Cortex of kidney (tissue), 1 donor: ENCODE measurements at places on chromosomes 1 and 21.

DNA sequence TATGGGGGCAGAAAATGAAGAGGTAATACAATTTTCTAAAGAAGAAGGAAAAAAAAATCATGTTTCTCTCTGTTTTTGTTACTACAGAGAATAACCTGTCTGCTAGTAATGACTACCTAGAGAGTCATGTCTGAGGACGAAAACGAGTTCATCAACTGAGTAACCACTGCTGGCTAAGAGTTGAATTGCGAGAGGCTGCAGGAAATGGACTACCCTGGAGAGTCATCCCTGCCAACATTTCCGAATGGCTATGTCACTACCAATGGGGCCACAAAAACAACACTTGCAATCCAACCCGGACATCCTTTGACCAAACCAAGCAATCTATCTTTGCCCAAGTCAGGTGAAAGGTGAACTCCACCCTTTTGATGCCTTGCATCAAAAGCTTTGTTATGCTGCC is 120.6 kb downstream of the FCRL5 start:
- no peak for DNase-seq

DNA sequence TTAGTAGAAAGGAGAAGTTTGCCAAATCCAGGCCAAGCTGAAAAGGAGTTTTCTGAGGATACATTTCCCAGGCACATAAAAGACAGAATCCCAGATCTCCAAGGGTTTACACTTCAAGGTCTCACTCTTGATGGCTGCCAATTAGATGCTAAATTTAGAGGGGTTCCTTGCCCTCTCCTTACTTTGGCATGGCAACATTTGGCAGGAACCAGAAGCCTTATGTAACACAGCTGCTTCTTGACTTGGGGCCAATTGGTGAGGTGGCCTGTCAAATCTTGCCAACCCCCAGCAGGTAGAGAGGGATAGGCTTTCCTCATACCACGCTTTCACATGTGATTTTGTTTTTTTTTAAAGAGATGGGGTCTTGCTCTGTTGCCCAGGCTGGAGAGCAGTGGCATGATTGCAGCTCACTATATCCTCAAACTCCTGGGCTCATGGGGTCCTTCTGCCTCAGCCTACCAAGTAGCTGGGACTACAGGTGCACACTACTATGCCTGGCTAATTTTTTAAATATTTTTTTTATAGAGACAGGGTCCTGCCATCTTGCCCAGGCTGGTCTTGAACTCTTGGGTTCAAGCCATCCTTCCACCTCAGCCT is 25.2 kb upstream of the NKAIN1 start:
- DNase-seq: no peak

GRCh38 chr1:66326867-66327266 is 207.1 kb upstream of the SGIP1 start:
- DNase-seq: no peak

- DNase-seq: no peak
These were observed 4.7 kb downstream of the TAS1R3 start for GRCh38 chr1:1335792-1336248.

GRCh38 chr1:8201331-8201861 is 116.5 kb upstream of the SLC45A1 start:
- no peak for DNase-seq

DNA sequence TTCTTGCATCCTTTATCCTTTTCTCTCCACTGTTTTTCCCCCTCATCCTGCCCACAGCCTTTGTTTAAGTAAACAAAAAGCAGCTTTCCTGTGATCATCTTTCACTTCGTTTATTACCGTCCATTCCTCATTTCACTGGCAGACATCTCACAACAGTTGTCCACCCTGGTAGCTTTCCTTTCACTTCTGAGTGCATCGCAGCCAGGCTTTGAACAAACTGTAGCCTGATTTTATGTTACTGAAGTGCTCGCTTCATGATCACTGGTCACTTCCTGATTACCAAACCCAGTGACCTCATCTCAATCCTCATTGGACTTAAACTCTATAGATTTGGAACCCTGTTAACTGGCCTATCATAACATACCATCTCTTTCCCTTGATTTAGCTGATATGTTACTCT is 67.7 kb downstream of the SDCCAG8 start:
- no peak for DNase-seq

GRCh38 chr1:171751221-171751620 is 9.4 kb upstream of the VAMP4 start:
- DNase-seq: no peak

DNA sequence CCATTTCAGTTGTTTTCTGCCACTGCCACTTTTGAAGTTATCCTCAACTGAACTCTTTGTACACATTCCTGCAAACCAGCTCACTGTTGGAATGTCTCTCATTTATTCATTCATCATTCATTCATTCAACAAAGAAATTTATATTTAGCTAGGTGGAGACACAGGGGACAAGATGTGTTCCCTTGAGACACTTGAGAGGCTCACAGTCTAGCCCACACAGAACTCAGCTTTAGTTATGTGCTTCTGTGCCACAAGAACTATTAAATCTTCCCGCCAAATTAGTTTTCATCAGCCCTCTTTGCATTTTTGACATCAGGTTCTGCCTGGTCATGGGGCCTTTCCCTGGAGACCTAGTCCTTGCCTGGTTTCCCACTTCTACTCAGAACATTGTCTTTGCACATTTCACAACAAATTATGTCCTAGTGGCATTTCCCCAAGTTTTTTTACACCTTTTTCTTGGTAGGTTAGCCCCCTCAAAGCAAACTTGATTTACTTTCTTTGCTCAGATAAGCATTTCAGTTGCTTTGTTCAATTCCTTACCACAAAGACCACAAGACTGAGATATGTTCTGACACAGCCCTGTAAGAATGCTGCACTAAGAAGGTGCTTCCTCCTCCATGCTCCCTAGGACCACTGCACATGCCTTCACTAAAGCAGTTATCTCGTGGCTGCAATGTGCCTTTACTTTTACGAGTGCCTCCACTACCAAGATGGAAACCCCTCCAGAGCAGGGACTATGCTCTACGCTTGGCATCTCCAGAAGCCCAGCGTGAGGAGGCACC is 31.0 kb downstream of the ILDR2 start:
- DNase-seq: no peak

DNA sequence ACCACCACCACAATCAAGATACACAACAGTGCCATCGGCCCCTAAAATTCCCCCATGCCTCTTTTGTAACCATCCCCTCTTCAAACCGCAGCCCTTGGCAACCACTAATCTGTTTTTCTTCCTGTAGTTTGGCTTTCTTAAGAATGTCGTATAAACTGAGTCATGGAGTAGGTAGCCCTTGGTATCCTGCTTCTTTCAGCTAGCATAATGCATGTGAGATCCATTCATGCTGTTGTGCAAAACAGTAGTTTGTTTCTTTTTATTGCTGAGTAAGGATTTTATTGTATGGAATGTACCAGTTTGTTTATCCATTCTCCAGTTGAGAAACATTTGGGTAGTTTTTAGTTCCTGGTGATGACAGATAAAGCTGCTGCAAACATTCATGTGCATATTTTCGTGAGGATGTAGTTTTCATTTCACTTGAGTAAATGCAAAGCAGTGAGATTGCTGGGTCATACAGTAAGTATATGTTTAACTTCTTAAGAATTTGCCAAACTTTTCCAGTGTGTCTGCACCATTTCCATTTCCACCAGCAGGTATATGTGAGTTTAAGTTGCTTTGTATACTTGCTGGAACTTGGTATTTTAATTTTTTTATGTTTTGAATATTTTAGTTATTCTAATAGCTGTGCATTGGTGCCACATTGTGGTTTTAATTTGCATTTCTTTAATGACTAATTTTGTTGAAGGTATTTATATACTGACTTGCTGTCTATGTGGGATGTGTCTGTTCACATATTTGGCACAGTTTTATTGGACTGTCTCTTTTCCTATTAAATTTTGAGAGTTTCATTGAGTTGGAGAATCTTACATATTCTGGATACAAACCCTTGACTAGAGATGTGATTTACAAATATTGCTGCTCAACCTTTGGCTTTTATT is 148.4 kb upstream of the MAP1LC3C start:
- DNase-seq: no peak

- no peak for DNase-seq
These were observed 47.9 kb downstream of the LAMC1 start for GRCh38 chr1:183070923-183071618.

DNA sequence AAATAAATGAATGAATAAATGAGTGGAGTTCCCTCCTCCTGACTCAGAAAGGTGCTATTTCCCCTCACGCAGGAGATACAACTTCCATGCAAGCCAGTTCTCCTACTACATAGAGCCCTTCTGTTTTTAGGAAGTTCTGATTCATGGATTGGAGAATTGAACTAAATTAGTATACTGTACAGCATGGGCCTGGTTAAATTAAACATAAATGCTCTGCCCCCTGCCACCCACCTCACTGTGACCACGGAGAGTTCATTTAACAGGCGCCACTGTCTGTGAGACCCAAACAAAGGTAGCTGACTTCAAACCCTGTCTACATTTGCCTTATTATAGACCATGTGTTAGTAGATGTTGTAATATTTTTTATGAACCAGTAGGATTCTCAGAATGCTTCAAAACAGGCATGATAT is 9.1 kb upstream of the IRF2BP2 start:
- no peak for DNase-seq

- no peak for DNase-seq
These were observed 34.8 kb downstream of the HSPG2 start for GRCh38 chr1:21902026-21903012.

DNA sequence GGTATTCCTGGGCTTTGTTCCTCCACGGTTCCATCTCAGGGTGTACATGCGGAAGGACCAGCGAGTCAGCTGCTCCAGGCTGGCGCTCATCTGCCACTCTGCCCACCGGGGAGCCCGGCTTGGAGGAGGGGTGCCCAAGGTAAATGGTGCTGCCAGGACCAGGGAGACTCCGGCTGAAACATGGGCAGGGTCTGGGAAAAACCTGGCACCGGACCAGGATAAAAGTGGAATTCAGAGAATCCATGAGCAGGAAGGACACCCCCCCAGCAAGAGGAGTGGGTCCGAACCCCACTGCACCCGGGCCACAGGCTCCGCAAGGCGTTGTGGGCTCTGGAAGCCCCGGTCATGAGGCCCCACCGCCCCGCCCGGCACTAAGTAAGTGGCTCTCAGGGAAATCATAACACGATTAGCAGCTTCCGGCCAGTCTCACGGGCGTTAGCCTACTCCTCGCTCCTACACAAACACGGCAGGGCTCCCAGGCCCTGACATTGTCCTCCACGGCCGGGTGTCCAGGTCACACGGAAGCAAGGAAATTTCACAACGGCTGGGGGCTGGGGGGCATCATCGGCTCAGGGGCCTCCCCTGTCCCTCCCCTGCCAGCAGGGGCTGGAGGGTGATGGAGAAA is 21.1 kb downstream of the MEGF6 start:
- no peak for DNase-seq

GRCh38 chr1:116194568-116194967 is 83.4 kb downstream of the MAB21L3 start:
- no peak for DNase-seq

GRCh38 chr1:154967331-154967950 is 3.1 kb downstream of the SHC1 start:
- no peak for DNase-seq

GRCh38 chr1:218376722-218377121 is 31.6 kb downstream of the TGFB2 start:
- no peak for DNase-seq

- DNase-seq: no peak
These were observed 101.1 kb upstream of the JUN start for GRCh38 chr1:58884706-58885661.

GRCh38 chr1:245180496-245181157 is 25.8 kb downstream of the KIF26B start:
- DNase-seq: no peak

DNA sequence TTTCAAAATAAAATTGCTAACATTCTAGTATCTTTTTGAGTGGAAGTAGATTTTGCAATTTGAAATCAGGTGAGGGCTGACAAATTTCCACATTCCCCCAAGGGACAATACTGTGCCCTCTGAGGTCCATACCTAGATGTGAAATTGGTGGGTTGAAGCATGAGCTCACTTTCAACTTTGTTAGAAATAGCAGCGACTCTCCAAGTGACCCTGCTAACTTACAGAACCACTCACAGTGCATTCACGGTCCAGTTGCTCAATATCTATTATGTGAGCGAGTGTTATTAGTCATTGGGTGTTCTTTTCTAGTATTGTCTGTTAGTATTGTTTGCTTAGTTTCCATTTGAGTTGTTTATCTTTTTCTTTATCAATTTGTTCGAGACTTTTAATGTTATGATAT is 53.6 kb upstream of the ASB17 start:
- no peak for DNase-seq

DNA sequence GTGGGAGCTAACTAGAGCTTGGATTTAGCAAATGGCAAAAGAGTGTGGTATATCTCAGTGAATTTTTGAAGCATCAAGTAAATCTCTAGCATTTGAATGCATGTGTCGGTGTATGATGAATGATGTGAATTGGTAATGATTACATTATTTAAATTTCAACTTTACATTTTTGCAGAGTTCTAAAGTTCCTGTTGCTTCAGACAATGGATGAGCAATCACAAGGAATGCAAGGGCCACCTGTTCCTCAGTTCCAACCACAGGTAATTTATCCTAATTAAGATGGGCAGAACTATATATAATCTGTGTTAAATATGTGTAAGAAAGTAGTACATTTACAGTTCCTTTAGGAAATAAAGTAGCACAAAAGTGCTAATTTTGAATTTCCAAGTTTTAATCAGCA is 75.6 kb downstream of the NEK7 start:
- DNase-seq: no peak

DNA sequence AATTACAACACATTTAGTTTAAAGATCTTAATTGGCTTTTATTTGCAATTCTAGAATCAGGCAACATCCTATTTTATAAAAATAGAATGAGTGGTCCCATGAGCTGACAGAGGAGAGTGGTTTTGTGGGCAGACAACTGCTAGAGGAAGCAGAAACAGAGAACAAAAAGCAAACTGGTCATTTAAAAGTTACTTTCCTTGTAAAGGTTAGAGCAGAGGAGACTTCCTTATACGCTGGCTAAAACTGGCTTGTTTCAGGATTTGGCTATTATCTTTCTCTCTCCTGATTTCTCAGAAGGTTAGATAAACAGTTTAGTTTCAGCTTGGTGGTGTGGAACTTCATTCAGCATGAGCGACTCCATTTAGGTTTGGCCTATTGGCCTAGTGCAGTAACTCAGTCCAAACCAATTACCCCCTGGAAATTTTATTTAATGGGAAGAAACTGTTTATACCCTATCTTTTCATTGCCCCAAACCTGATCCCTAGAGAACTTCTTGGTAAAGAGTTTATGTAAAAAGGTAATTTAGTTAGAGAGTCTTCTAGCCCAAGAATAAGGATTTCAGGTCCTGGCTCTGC is 32.2 kb upstream of the IL20 start:
- DNase-seq: no peak

- no peak for DNase-seq
These were observed 120.2 kb upstream of the ESRRG start for GRCh38 chr1:216843409-216843808.

DNA sequence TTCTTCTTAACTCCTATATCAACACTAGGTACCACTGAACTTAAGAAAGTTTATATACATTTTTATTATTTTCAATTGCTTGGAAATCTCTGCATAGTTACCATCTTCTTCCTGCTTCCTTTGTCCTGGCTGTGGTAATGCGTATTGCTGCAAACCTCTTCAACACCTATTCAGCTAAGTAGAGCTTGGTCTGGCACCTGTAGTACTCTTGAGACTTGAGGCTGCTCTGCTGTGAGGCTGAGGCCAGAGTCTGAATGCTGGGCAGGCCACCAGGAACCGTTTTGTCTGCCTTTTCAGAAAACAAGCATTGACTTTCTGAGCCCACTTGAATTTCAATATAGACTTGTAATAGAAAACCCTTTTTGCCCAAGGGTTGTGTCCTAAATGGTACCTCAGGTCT is 52.0 kb upstream of the RGS2 start:
- DNase-seq: no peak

- DNase-seq: no peak
These were observed 5.8 kb upstream of the EPS8L3 start for GRCh38 chr1:109769330-109770078.

GRCh38 chr1:40057310-40058030 is 16.9 kb downstream of the CAP1 start:
- DNase-seq: no peak
